Activated CD4-positive, alpha-beta T cell treated with anti-CD3 and anti-CD28 coated beads, Interleukin-2, Interleukin-6, amounts not matched to agents 100 ng/mL and 50 ng/mL, durations not matched to agents 16 hours and 8 hours (primary cell): ENCODE measurements at places on chromosomes 5 and 9.

DNA sequence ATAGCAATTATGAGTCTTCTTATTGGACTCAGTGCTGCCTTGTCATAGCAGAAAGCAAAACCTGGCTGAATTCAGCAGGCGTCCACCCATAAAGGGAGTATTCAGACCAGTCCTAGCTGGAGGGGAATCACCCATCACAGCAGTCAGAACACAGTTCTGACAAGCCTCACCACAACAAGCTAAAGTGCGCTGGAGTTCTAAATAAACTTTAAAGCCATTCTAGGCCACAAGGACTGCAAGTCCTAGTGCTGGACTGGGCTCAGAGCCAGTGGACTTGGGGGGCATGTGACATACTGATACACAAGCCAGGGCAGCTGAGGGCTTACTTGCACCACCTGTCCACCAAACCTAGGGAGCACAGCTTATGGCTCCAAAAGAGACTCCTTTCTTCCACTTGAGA, 115.3 kb upstream of the PCSK5 start:
- DNase-seq = no peak

DNA sequence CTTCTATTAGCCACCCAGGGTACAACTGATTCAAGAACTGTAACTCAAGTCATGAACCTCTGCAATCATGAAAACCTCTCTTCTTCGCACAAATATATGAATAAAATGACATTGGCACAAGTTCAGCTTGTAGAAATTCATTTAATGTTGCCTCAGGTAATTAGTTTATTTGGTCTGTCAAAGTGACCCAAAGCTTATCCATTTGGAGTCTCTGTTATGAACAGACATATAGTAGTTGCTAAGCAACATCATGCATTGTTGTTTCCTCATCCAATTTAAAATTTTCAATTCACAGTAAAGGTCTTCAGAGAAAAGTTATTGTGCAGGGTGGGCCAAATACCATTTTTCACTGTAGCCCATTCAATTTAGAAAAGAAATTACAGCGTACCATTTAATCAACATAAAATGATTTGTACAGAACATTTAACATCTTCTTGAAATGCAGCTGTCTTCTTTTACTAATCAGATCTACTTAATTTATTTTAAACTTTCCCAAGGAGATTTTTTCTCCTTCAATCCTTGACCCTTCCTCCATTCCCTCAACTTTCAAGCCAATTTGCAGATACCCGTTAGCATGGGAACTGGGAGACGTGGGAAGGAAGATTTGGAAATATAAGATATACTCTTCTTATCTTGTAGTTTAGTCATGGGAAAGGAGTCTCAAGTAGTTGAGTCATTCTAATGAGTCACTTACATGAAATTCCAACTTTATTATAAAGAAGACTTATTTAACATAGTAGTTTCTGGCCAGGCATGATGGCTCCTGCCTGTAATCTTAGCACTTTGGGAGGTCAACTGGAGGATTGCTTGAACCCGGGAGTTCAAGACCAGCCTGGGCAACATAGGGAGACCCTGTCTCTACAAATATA, 231.3 kb downstream of the ATPSCKMT start:
- no peak for DNase-seq

GRCh38 chr9:83512621-83513020, 25.6 kb downstream of the FRMD3 start:
- no peak for DNase-seq

- DNase-seq = no peak
These were observed 10.4 kb downstream of the UIMC1 start for GRCh38 chr5:176995896-176996767.

DNA sequence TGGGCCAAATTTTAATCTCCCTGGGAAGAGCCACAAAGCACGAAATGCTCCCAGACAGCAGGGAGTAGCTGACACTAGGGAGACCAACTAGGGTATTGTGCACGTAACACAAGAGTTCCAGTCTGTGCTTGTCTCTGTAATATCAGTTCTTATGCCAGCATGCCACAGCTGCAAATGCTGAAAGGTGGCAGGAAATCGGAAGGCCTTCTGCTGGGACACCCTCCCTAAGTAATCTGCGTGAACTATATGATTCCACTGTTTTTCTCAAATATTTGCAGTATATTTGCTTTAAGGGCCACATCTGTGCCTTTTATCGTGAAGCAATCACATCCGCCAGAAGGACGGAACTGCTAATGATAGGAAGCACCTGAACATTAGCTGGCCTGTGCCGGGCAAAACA, 12.6 kb downstream of the VLDLR start:
- DNase-seq = no peak

GRCh38 chr5:135488727-135489465, 36.7 kb upstream of the TIFAB start:
- DNase-seq = no peak

DNA sequence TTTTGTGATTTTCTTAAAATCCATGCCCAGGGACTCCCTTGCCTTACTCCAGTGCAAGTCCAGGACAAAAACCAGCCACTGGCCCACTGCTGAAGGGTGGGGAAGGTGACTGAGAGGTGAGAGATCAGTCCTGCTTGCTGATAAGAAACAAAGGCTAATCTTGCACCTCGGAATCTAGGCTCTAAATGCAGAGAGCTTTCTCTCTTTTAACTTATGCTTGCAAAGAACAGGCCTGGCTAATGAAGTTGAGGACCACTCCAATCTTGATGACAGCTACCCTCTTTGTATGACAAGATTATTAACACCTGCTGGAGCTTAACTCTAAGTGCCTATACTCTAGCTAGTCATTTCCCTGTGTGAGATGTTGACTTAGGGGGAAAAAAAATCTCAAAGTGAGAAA, 8.8 kb downstream of the TLE1 start:
- no peak for DNase-seq

DNA sequence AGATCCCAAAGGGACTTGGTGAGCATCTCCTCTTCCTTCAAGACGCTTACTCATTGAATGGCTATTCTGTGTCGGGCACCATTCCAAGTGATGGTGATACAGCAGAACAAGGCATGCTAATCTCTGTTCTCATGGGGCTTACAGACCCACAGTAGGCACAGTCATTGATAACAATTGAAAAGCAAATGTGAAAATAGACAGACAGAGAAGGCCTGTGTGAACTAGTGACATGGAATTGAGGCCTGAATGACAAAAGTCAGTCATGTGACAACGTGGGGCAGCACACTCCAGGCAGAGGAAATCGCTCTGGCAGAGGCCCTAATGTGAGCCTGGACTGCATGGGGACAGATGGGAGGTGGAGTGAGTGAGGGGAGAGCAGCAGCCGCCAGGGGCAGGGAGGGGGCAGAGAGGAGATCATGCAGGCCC, 70.7 kb upstream of the CPLX2 start:
- no peak for DNase-seq

GRCh38 chr5:61290791-61291210, 41.3 kb upstream of the ZSWIM6 start:
- no peak for DNase-seq

DNA sequence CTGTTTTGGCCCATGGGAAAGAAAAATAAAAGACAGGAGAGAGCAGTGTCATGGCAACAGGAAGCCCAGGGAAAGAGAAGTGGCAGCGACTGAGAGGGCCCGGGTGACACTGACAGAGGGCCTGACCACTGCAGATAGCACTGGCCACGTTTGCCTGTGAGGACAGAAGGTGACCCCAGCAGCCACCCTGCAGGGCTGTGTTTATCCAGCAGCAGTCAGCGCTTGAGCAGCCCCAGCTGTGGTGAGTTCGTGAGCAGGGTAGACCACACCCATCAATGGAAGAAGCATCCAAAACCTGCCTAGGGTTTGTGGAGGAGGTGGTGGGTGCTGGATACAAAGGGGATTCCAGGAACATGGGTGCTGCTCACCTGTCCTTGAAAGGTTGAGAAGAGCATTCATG, 222.5 kb downstream of the MARCHF11 start:
- no peak for DNase-seq

GRCh38 chr5:124996023-124996763, 249.8 kb upstream of the ZNF608 start:
- DNase-seq = no peak

- no peak for DNase-seq
These were observed 409.3 kb downstream of the AGTPBP1 start for GRCh38 chr9:85332487-85332886.

GRCh38 chr5:131212471-131213021, 41.8 kb downstream of the LYRM7 start:
- DNase-seq = no peak

GRCh38 chr5:151733358-151734063, 24.9 kb downstream of the ATOX1 start:
- DNase-seq = no peak

GRCh38 chr5:95283761-95284571, 928 bp downstream of the MCTP1 start:
- DNase-seq = peak; percentile 36

- no peak for DNase-seq
These were observed 23.7 kb downstream of the PTGS1 start for GRCh38 chr9:122394265-122395125.

- DNase-seq = no peak
These were observed 81.3 kb downstream of the IZUMO3 start for GRCh38 chr9:24464319-24464951.

DNA sequence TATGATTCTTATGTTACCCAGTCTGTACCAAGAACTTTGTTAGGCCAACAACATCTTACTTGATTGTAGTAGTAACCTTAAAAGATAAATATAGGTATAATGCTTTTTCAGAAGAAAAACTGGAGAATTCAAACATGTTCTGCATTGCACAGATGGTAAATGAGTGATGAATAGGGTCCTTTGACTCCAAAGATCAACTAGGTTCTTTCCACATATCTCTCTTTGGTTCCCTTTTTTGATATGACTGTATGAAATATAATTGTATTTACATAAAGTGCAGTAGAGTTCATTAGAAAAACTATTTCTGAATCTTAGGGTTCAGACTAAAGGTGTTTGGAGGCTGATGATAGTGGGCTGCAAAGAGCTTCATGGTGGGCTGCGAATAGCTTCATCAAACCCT, 150.5 kb upstream of the CDKN2B start:
- no peak for DNase-seq

DNA sequence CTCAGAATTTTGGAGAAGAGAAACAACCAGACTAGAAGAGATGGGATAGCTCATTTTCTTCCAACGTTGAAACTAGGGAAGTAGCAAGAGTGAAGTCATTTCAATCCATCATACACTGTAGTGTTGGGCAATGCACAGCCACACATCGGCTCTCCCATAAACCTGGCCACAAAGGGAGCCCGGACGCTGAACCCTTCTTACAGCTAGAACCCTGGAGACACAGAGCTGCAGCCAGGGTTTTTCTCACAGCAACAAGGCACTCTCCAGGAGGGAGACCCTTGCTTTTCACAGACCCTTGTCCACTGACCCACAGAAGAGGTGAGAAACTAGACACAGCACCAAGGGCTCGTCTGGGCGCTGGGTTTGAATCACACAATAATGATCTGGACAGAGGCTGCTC, 101.4 kb upstream of the FSTL4 start:
- DNase-seq = no peak

- DNase-seq = peak; percentile 61
These were observed 4.8 kb upstream of the PLGRKT start for GRCh38 chr9:5442400-5443011.

GRCh38 chr9:105483618-105484017, 35.8 kb downstream of the FSD1L start:
- no peak for DNase-seq

DNA sequence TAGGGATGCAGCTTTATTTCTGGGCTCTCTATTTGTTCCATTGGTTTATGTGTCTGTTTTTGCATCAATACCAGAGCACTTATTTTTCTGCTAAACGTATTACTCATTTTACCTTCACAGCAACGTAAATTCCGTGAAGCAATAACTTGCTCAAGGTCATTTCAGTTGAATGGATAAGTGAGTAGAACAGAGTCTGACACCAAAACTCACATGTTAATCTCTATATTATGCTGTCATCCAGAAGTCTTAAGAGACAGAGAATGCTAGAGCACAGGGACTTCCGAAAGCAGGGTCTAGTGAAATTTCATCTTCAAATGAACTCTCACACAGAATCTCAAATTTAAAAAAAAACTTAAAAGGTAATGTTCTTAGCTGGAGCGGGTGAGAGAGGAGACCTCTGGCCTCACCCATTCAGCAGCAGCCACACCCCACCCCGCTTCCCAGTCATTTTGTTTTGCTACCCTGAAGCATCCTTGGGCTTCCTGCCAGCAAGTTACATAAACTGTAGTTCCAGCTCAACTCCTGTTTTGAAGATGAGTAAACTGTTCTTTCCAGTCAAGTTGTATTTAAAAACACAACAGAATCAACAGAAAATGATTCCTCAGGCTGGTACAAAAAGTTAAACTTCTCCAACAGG, 69.3 kb downstream of the TRIM36 start:
- DNase-seq = no peak

DNA sequence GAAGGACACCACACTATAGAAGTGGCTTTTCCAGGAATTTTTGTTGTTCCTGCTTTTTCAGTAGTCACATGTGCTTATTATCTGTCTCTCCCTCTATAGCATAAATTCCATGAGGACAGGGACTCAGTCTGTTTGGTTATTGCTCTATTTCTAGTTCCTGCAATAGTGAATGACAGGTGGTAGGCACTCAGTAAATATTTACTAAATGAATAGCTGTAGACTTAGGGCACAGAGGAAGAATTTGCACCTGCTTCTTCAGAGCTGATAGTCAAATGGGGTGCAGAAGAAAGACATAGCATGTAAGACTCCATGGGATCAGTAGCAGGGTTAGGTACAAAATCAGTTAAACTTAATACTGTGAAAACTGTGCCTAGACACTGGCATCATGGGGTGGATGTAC, 580.2 kb downstream of the CCDC171 start:
- no peak for DNase-seq

GRCh38 chr5:35954175-35954574, 15.8 kb upstream of the CAPSL start:
- DNase-seq = no peak

- DNase-seq = no peak
These were observed 547.4 kb downstream of the TLE1 start for GRCh38 chr9:81141961-81142360.

GRCh38 chr5:171681061-171681460, 104.6 kb upstream of the SMIM23 start:
- no peak for DNase-seq

DNA sequence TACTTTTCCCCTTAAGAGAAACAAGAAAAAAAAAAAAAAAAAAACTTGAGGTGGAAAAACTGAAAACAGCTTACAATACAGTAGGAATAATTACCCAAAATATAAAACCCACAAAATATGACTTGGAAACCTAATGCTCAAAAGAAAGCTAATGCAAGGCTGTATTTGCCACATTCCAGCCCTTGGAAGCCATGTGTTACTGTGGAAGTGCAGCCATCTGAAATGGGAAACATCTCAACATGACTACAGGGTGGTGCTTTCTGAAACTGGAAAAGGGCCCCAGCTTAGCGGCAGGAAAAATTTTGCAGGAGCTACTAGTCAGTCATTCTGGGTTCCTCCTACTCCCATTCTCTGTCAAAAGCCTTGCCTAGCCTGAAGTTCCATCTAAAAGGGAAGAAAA, 20.4 kb downstream of the CDK5RAP2 start:
- no peak for DNase-seq
